ENCODE measurements at places on chromosomes 16 and 17.

- no peak for DNase-seq
Measured at GRCh38 chr16:11355862-11356261, 10.6 kb downstream of the RMI2 start.

GRCh38 chr16:67345401-67345800 is 18.8 kb downstream of the LRRC36 start:
- DNase-seq = no peak

- DNase-seq = no peak
Measured at GRCh38 chr17:66541461-66542128, 239.2 kb downstream of the PRKCA start.

DNA sequence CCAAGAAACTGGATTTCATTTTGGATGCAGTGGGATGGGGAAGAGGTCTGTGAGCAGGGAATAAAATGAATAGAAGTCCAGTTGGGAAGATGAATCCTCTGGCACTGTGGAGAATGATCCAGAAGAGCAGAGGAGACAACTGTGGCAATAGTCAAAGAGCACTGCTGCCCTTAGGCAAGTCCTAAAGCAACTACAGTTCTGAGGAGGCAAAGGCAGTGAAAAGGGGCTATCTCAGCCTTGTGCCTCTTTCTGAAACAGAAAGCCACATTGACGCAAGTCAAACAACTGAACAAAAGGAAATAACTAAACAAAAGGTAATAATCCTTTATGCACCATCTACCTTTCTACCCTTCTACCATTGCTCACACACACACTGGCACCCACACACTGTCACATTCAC is 238.0 kb upstream of the AXIN2 start:
- no peak for DNase-seq

GRCh38 chr17:41481036-41481435 is at the start of gene KRT35:
Gene KRT35 (minus strand): TSS chr17:41481151. CDS start chr17:41481097, 54 bp downstream.
- DNase-seq = no peak

- DNase-seq = no peak
Measured at GRCh38 chr16:18800293-18800692, 1.1 kb downstream of the ARL6IP1 start.

DNA sequence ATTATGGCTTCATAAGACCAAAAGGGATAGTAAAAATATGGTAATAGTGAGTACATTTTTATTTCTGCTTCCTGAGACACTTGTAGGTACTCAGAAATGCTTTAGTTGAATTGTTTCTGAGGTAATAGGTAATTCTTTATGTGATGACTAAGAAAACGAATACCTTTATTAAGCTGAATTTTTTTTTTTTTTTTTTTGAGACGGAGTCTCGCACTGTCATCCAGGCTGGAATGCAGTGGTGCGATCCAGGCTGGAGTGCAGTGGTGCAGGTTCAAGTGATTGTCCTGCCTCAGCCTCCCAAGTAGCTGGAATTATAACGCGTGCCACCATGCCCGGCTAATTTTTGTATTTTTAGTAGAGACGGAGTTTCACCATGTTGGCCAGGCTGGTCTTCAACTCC is 1.9 kb downstream of the RAD51C start:
- no peak for DNase-seq

DNA sequence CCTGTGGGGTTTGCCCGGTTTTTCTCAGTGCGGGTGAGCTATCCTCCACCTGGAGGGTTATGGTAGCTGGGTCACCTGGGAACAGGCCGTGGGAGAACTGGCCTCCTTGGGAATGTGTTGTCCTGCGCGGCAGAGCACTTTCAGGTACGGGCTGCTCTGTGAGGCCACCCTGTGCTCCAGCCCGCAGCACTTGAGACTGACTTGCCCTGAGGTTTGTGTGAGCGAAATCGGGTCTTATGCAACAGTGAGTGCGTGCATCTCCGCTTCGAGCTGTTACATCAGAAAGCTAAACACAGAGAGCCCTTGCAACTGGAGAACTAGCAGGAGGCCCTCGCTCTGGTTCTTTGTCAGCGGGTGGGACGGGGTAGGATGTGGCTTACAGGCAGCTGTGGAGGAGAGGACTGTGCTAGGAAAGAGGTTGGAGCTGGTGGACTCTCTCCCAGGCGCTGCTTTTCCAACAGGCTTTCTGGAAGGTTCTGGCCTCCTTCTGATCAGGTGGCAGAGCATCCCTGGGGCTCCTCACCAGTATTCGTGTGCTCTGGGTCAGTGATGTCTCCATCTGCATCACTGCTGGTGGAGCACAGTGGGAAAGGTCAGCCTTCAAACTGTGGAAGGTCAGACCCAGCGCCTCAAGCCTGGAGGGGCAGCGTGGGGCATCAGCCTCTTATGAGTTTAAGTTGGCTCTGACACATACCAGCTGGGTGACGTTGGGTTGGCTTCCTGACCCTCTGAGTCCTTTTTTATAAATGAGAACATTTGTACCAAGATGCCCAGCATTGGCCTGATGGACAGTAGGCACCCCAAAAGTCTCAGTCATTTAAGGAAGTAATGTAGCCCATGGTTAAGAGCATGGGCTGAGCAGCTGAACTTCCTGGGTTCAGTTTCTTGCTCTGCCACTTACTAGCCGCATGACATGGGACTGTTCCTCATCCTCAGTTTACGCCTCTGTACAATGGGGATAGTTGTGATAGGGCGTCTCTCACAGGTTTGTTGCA is 76.3 kb downstream of the KSR1 start:
- DNase-seq = no peak

GRCh38 chr17:50289991-50290702 is 15.9 kb downstream of the TMEM92 start:
- DNase-seq = peak; percentile 46

DNA sequence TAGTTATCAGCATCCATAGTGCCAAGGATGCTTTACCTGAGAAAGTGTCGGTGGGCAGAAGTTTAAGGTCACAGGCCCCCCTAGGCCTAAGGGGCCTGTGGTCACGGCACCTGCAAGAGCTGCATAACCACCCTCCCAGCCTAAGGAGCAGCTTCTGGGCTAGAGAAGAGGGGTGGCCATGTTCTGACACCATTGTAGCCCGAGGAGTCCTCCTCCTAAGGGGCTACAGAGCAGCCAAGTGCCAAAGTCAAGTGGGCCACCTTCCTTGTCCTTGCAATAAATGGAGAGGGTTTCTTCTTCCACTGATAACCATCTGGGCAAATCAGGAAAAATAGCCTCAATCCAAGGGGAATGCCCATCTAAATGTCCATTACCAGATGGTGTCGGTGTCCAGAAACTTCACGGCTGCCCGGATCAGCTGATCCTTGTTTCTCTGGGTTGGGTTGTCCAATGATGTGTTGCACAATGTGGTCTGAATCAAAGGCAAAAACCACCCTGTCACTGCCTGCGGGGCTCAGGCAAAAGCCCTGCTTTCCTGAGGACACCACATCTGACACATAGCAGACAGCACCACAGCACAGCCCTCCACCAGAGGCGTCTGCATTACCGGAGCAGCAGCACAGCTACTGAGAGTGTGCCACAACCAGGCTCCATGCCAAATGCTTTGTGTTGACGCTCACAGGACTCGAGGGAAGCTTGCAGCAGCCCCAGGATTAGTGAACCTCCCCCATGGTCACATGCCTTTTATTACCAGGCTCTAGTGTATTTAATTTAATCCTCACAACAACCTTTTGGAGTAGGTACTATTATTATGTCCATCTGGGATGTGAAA is 12.8 kb downstream of the ATPAF2 start:
- peak; percentile 31 for DNase-seq

DNA sequence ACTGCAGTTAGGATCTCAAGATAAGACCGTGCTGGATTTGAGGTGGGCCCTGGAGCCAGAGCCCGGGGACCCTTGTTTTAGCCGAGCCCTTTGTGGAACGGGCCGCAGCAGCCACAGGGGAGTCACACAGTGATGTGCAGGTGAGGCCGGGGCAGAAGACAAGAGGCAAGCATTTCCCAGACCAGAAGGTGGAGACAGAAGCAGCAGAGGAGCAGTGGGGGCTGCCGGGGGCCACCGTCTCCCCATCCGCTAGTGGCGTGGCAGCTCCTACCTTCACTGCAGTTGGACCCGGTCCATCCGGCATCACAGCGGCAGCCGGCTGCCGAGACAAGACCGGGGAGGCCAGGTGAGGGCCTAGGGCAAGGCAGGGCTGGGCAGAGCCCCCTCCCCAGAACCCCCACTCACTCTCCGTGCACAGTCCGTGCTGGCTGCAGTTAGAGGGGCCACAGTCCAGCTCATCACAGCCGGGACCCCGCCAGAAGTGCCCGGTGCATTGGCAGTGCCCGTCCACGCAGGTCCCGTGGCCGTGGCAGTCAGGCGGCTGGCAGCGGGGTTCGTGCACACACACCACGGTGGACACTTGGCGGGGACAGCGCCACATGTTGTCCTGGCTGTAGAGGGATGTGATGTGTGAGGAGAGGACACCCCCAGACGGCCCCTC is 6.0 kb downstream of the NAGPA start:
- DNase-seq = no peak

DNA sequence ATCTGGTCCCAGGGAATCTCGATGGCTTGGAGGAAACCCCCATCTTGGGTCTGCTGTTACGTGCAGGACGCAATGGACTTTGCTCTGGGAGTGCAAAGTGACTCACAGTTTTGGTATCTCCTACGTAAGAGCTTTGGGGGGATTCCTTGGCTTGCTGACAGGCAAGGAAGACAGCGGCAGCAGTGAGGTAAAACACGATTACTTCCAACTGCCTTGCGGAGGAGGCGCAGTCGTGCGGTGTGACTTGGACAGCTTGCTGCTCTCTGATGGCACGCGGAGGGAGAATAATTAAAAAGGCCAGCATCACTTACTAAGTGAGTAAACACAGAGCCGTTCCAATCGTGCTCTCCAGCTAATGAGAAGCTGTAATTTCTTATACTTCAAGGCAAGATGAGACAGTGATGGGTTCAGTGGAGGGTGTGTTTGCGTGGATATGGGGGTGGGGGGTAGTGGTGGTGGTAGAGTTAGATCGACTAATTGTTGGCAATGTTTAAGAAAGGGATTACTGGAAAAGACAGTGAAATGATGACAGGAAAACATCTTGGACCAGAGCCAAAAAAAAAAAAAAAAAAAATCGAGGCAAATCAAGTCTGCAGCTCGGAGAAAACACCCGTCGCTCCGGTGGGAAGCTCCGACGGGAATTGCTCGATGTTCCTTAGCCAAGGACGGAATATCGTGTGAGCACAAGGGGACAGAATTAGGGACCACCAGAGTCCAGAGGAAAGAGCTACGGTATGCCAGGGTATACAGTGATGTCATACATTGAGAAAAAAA is 184.8 kb upstream of the ZFHX3 start:
- DNase-seq = no peak

DNA sequence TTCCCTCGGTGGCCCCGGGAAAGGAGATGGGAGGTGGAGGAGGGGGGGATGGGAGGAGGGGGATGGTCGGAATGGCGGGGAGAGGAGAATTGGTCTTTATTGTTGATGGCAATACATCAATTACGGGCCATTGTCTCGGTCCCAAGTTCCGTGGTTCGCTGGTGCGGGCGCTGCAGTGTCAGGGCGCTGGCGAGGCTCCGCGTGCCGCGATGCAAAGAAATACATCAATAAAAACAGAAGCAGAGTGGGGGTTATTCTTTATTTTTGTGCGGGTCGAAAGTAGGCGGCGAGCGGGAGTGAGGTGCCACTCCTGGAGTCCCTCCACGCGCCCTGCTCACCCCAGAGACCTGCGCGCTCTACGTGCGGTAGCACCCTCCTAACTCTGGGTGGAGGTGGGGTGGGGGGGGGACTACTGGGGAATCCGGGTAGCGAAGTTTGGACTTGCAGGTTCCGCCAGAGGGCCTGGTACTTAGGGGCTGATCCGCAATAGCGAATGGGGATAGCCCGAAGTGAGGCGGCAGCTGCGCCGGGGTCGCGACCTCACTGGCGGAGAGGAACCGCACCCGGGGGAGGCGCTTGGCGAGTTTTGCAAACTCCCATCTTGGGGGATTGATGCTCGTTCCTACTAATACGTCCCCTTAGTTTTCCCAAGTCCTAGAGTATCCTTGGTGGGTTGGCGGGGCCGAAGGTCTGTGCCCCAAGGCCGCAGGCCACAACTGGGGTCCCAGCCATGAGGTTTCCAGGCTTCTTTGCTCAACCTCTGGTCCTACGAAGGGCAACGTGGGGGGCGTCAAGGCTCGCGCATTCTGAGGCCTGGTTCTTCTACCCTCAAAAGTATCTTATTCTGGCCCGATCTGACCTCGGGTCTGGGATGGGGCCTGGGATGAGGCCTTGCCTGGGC is 3.5 kb upstream of the SALL1 start:
- no peak for DNase-seq

GRCh38 chr16:80862160-80862705 is 57.8 kb upstream of the CDYL2 start:
- no peak for DNase-seq

DNA sequence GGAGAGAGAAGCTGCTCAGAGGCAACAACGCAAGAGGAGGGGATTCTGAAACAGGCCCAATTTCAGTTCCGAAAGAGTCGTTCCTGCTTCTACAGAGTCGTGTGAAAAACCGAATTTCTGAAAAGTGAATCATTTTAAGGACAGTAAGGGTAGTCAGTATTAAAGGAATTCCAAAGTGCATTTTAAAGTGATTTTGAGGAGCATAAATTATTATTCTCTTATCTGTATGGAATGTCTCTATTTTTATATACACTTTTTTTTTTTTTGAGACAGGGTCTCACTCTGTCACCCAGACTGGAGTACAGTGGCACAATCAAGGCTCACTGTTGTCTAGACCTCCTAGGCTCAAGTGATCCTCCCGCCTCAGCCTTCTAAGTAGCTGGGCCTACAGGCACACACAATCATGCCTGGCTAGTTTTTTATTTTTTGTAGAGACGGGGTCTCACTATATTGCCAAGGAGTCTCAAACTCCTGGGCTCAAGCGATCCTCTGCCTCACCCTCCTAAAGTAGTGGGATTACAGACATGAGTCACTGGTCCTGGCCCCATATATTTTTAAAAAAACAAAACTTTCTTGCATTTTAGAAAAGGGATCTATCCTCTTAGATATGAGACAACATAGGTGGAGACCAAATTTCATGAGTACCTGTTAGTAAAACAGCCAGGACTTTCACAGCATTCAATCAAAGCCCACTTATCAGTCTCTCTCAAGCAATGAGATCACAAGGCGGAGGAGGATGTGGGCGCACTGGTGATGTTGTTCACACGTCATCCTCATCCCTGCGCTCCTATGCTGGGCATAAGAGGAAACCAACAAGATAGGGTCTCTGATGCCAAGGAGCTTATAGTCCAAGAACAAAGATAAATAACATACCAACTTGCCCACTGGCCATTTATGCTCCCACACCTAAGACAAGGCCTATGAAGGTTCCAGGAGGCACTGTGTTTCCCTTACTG is 53.2 kb downstream of the SMG6 start:
- peak; percentile 67 for DNase-seq

GRCh38 chr16:24609417-24609739 is 70.0 kb downstream of the RBBP6 start:
- no peak for DNase-seq

DNA sequence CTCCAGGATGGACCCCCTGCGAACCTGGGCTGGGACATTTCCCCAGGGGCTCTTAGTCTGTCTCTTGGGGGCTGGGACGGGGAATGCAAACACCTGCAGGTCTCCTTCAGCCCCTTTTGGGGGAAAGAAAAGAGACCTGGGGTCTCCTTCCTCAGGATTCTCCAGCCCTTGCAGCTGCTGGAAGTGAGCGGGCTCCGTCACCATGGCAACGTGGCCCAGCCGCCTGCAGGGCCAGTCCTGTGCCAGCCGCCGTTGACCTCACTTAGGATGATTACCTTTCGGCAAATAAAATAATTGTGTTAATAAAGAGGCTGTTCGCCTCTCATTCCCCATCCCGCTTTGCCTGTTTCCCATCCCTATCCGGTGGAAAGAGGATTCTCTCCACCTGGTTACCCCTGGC is 25.7 kb downstream of the MRM1 start:
- no peak for DNase-seq

- peak; percentile 24 for DNase-seq
Measured at GRCh38 chr17:40310882-40311391, 2.0 kb downstream of the RARA start.

- DNase-seq = peak; percentile 77
Measured at GRCh38 chr16:68289621-68290329, 21.0 kb downstream of the SLC7A6OS start.

All from stimulated activated CD8-positive, alpha-beta memory T cell treated with anti-CD3 and anti-CD28 coated beads, Interleukin-4, amount 100 ng/mL, for 48 hours (primary cell).